ENCODE measurements at places on chromosomes 6 and 20.

DNA sequence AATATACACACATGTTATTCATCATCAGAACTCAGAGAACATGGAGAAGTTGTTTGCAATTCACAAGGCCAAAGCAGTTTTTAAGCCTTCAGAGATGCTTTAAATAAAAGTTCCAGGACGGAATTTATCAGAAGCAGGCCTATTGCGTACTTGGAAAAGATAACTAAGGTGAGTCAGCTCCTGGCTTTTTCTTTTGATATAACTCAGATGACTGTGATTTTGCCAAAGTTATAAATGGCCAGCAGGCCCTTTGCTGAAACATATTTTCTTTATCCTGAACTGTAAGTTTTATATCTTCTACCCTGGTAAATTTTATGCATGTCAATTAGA lies 55.0 kb upstream of the PLCB1 start:
- no peak for DNase-seq

DNA sequence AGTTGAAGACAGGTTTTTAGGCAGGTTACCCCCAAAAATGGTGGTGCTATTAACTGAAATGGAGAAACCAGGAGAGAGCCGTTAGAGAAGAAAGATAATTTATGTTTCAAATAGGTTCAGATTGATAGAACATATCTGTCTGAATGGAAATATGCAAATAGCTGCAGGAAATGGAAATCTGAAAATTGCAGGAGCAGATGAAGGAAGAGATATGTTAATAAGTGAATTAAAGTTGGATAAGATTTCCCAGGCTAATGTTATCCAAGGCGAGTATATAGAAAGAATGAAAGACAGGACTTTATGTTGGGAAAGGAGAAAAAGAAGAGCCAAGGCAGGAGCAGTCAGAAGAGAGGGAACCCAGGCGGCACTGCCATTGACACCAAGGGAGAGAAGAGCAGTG lies 365.6 kb downstream of the ARHGAP18 start:
- DNase-seq = no peak

DNA sequence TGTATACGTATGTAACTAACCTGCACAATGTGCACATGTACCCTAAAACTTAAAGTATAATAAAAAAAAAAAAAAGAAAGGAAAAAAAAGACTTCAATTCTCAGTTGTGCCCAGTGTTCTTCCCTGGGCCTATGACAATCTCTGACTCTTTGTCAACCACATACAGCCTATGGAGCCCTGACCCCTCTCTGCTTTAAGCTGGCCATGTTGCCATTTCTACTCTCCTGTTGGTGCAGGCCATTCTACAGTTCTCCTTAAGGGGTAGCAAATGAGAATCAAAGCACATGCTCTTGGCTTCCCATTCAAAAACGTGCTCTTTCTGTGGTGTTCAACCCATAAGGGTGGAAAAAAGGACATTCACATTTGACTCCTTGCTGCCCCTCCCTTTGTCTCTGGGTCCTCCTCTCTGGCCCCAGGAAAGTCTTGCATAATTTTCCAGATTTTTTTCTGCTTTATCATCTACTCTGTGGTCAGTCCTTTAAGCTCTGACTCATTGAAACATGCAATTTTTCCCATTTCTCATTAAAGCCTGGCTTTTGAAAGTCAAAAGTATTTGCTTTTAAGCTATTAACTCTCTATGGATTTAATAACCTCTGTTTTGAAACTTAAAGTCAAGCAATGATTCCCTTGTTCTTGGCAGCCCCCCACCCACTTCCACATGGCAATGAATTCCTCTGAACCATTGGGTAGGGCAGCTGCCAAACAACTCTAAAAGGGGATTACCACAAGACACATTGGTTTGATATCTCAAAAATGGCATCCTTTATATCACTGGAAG lies 208.6 kb upstream of the MCHR2 start:
- peak; percentile 98 for DNase-seq

DNA sequence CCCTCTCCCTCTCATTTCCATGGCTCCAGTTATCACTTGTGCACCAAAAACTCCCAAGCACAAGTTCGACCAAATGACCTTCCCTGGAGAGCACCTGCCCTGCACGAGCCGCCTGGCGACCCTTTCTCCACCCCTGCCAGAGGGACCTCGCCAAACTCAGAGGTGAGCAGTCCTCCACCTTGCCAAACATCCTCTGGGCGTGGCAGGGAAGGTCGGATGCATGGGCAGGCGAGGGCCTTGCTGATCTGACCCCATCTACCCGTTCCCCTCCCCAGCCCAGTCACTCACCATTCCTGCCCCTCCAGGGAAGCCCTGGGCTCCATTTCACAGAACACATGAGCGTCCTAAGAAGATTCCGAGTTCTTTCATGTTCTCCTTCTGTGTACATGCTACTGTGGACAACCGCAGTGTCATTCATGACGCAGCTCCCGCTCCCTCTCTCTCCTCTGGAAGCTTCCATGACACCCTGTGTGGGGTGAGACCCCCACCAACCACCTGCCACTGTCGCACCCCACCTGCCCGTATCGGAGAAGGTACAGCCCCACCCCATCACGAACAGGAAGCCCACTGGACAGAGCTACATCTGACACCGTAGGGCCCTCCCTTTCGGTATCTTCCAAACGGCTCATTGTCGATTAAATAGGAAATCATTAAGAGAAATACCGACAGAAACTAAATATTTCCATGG lies 104.3 kb downstream of the DACT2 start:
- no peak for DNase-seq

DNA sequence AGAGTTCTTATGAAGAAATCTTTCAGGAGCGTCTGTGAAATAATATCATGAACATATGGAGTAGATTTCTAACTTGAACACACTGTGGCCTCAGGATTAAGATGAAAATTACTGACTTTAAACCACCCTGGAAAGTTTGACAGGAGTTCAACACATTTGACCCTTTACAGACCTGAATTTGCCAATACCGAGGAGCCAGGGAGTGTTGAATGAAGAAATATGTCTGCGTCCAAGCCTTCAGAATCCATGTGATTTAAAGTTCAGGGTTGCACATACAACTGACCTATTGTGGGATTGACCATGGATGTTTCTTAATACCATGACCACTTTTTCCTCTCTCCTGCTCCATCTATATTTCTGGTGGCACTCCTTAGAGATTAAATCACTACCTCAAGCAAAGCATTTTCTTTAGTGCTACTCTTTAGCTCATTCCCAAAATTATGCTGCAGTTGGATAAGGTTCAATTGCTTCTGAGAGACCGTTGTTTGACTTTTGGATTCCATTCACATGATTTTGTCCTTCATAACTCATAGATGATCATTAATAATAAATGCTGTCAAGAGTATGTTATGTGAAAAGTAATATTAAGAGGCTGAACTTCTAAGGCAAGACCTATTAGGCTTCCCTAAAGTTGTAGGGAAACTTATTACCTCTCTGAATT lies 57.4 kb downstream of the PRL start:
- DNase-seq = no peak

DNA sequence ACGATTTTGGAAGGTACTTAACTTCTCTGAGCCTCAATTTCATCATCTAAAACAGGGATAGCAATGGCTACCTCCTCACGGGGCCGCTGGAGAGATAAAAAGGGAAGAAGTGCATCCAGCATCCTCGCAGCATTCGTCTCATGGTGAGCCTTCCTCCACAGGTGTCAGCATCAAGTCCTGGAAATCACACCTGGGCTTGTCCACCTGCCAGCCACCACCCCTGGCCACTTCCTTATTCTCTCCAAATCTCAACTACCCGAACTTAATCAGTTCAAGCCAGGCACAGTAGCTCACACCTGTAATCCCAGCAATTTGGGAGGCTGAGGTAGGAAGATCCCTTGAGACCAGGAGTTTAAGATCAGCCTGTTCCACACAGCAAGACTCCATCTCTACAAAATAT lies 234.5 kb downstream of the LY86 start:
- no peak for DNase-seq

DNA sequence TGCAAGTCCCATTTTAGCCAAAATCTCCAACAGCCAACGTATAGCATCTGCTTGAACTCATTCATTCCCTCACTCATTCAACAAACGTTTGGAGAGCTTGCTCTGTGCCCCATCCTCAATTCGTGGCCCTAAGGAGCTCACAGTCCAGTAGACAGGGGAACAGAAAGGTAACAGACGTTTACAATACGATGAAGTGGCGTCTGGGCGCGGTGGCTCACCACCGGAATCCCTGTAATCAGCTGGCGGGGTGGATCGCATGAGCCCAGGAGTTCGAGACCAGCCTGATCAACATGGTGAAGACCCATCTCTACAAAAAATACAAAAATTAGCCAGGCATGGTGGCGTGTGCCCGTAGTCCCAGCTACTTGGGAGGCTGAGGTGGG lies 790 bp upstream of the E2F1 start:
- DNase-seq = no peak

DNA sequence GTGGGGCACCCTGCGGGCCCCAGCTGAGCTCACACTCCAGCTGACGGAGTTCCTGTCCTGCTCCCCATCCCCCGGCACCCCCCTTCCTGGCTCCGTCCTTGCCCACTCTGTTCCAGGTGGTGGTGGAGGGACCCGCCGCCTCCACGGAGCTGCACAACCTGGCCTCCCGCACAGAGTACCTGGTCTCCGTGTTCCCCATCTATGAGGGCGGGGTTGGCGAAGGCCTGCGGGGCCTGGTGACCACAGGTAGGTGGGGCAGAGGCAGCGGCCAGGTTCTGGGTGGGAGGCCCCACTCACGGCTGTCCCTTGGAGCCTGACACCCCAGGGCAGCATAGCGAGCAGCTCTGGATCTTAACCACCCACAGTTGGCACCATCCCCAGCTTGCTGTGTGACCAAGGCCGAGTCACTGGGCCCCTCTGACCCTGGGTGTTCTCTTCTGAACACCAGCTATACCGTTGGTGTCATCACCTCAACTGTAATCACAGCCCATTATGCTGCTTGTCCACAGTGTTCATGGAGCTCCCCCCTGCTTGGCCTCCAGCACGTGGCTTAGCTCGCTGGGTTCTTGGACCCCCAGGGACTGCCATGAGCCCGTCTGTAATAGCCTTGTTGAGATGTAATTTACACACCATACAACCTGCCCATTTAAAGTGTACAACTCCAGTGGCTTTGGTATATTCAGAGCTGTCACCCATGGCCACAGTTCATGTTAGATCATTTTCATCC lies 17.4 kb downstream of the COL20A1 start:
- DNase-seq = peak; percentile 23

DNA sequence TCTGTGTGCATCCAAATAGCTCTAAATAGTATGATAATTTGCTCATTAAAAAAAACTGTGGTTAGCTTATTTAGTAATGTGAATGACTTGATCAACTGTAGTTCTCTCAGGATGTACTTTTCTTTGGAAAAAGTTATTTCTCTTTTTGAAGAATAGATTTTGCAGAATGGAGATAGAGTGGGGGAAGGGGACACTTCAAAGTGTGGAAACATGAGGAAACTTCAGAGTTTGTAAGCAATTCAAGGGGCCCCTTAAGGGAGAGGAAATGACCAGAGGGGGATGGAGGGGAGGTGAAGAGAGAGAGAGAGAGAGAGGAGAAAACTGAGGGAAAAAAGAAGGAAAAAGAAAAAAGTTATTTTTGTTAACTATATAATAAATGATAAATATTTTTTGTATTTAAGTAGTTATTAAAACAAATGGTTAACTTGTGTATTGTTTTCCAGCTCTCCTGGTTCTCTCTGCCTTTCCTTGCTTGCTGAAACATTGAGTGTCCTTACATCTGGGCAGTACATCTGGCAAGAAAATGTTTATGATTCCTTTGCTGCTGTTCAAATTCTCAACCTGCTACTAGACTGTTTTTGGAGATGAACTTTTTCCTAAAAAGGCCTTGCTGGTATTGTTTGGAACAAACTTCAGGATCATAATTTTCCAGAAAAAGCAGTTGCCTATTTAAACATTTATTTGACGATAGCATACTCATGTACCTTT lies 497.5 kb upstream of the CITED2 start:
- no peak for DNase-seq

- no peak for DNase-seq
Measured at GRCh38 chr6:169865346-169866139, 114.1 kb downstream of the ERMARD start.

- DNase-seq = peak; percentile 11
Measured at GRCh38 chr6:21053612-21054011, 519.4 kb downstream of the CDKAL1 start.

- no peak for DNase-seq
Measured at GRCh38 chr6:30880698-30881252, 3.5 kb upstream of the DDR1 start.

DNA sequence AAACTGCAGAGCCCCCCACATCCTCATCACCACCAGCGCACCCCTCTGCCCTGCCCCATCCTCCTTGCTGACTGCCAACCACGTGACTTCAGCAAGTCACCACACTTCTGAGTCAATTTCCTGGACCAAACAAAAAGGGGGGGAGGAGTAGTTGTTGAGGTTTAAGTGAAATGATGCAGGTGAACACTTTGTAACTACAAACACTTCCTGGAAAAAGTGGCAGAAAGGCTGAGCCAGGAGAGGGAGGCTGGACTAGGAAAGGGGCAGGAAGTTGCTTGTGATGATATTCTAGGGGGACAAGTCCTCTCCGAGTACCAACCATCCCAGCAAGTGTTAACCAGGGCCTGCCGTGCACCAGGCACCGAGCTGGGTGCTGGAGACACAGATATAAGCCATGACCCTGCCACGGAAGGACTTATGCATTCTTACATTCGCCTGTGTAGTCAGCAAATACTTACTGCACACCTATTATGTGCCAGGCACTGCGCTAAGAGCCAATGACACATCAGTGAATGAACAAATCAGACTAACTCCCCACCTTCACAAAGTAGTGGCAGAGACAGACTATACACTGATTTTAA lies 67.3 kb downstream of the PREX1 start:
- peak; percentile 38 for DNase-seq

- DNase-seq = no peak
Measured at GRCh38 chr6:44329858-44330257, 12.6 kb upstream of the SPATS1 start.

DNA sequence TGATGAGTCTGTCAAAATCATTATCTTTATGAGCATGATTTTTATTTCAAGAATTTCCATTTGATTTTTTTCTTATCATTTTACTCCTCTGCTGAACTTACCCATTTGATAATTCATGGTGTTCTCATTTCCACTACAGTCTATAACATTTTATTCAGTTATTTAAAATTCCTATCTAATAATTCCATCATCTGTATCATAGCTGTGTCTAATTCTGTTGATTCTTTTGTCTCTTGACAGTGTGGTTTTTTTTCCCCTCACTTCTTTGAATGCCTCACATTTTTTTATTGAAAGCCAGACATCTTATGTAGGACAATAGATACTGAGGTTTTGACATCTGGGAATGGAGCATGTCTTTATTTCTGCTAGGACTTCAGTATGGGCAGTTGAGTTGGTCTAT lies 16.5 kb upstream of the APCDD1L start:
- no peak for DNase-seq

GRCh38 chr20:33773412-33774089 lies 37.6 kb upstream of the CHMP4B start:
- no peak for DNase-seq

Measured in LHCN-M2 (cell line).